ENCODE measurements at places on chromosomes 1 and 21. TPM values are rescaled to one million over a fixed set of nuclear protein-coding genes. Genes with fewer than 3 reads are reported as not detected.
A peak's percentile ranks its signal among the peaks of the same experiment; 100 is the strongest.

GRCh38 chr1:109927911-109928321, 17.3 kb downstream of the CSF1 start:
- DNase-seq: no peak

DNA sequence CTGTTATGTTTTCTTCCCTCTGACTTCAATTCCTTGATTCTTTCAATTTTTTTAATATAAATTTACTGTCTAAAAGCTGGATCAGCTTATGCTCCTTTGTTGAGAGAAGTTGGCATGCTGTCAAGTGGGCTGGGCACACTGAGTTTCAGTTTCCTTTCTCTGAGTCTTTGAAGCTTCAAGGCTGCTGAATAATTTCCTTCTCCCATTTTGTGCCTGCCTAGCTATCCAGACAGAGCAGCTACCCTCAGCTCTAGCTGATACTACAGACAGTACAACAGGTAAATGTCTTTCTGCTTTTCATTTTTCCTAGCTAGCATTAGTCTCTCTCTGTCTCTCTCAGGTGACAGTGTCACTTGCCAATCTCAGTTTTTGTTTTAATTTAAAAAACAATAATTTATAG, at the start of gene IFI44:
Gene IFI44, plus strand, starts transcription at position 204 of the 400 bp plus-strand sequence. CDS start 365 bp downstream, outside the sequence.
- peak; percentile 62 for DNase-seq

GRCh38 chr1:119816407-119816806, 5.1 kb upstream of the REG4 start:
- DNase-seq: no peak

- no peak for DNase-seq
Observed at GRCh38 chr1:210691039-210691610, 362.4 kb downstream of the HHAT start.

GRCh38 chr1:15501208-15502032, 22.6 kb downstream of the CASP9 start:
- DNase-seq: no peak

DNA sequence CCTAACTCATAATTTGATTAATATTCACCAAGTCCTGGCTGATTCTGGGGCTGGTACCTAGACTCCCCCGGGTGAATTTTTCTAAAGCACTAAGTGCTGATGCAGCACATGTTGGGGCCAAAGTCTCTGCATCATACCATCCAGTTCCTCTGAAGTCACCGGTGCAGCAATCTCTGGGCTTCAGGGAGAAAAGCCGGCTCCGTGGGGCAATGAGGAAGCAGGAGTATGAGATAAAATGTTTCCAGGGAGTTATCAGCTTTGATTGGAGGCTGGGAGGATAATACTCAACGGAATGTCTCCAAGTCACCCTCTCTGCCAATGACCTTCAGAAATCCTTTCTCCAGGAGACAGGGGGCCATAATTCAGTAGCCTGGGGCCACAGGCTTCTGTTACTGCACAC, 1.2 kb downstream of the FCAMR start:
- DNase-seq: no peak

CNR2 gene
- polyA plus RNA-seq: 0.06 TPM

EPHB2 gene
- polyA plus RNA-seq: 67.9 TPM

ALX3 gene
- polyA plus RNA-seq: not detected

TIMM17A gene
- polyA plus RNA-seq: 46.6 TPM

HENMT1 gene
- 16.9 TPM for polyA plus RNA-seq

Data from left renal pelvis (tissue), 4 donors.